ENCODE measurements at places on chromosomes 6 and 20. TPM values are rescaled to one million over a fixed set of nuclear protein-coding genes. Genes with fewer than 3 reads are reported as not detected.

BMP2 gene
- total RNA-seq: 1.3 TPM

TOX2 gene
- 4.9 TPM for total RNA-seq

CCN6 gene
- total RNA-seq: 0.63 TPM

TFAP2C gene
- 66.8 TPM for total RNA-seq

CNBD2 gene
- total RNA-seq: 3.9 TPM

GUCA1A gene
- total RNA-seq: 1.9 TPM

- ATAC-seq: no peak
Measured at GRCh38 chr20:24981790-24982189, 10.8 kb downstream of the APMAP start.

DNA sequence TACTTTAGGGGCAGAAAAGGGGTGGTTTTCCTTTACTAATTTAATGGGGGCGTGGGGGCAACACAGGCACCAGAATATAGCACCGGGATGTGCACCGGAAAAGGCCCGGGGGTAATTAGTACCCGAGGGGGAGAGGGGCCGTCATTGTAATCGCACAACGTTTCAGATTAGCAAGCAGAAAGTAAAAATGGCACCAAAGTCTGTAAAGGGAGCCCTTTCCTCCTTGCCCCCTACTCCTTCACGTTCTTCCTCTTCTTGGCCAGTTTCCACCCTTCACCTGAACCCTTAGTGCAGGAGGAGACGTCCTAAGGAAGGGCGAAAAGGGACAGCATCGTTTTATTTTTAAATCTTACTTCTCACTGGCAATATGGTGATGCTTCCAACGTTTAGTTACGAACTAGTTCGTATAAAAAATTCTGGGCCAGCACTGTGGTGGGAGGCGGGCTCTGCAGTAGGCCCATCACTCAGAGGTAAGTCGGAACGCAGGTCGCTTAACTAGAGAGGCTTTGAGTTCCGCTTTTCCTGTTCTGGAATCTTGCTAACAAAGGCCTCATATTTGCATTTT, 742 bp upstream of the CEP85L start:
- ATAC-seq: no peak

DNA sequence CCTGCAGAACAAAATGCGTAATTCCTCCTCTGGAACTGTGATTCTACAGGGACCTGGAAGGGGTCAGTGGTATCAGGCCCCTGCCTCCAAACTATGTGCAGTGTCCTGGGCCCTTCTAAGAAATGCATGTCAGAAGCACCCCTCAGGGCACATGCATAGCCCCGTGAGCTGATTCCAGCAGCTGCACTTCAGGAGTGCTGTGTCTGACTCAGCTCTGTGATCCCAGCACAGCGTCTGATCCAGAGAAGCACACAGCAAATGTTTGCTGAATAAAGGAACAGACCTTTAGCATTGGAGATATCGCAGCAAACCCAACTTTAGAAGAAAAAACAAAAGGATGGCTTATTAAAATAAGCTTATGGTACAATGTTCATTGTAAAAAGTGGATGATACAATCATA, 15.8 kb upstream of the MAFB start:
- ATAC-seq: no peak

- ATAC-seq: peak; percentile 81
Measured at GRCh38 chr6:82506526-82506925, 142.9 kb downstream of the TPBG start.

DNA sequence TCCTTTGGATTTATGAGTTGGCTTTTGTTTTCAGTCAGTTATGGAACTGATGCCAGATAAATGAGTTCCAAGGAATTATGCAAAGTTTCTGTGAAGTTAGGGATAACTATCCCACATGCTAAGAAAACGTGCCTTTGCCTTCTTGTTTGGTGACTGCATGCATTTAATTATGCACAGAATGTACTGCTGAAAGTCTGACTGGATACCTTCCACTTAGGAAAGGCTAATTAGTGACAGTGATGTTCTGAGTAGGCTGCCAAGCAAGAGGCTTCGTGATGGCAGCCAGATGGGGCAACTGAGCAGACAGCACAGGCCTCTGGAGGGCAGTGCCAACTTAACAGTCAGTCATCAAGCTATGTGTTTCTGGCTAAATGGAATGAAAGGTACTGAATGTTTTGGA, 289.9 kb downstream of the CD109 start:
- ATAC-seq: no peak

GRCh38 chr6:143783077-143783476, 60.1 kb upstream of the LTV1 start:
- ATAC-seq: no peak

DNA sequence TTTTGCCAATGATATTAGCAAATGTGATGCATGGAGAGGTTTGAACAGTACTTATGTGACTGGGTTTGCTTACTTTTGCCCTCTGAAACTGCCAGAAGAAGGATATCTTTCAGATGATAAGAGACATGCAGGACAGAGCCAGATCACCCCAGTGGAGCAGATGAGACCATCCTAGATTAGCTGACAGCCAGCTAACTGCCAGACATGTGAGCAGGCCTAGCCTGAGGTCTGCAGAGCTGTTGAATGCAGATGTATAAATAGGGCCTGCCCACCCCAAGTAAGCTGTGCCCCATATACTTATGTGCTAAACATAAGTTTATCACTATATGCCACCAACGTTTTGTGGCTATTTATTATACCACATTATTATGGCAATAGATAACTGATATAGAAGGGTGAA, 5.9 kb downstream of the ZSCAN31 start:
- no peak for ATAC-seq

DNA sequence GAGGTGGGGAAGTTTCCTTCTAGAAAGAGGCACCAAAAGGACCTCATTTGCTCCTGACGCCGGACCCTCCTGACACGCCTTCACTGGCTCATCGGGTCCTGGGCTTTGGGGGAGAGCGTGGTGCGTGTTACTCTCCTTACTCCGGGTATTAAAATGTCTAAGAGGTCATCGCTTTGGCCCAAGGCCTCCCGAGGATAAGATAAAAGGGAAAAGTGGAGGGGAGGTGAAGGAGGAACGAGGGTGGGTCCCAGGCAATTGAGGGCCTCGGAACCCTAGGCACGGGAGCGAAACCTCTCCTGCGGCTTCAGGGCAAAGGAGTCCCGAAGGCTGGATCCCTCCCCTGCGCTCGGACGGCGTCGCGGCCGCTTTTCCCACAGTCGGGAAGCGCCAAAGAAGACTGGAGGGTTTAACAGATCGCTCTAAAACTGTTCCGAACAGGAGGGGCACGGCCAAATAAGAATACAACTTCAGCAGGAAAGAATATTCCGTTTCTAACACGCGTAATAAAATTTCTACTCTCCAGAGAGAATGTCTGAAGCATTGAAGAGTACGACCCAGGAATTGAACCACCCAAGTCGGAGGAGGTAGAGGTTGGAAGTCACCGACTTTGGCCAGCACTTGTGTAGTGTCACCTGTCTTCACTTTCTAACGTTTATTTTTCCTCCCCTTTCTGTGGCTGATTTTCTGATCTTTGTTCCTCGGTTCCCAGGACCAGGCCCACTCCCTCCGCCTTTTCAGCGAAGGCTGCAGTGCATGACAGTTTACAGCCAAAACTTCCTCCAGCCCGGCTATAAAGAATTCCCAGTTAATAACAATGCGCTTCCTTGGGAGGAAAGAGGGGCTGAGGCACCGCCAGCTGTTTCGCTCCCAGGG, 2.1 kb upstream of the TBXT start:
- ATAC-seq: no peak

DNA sequence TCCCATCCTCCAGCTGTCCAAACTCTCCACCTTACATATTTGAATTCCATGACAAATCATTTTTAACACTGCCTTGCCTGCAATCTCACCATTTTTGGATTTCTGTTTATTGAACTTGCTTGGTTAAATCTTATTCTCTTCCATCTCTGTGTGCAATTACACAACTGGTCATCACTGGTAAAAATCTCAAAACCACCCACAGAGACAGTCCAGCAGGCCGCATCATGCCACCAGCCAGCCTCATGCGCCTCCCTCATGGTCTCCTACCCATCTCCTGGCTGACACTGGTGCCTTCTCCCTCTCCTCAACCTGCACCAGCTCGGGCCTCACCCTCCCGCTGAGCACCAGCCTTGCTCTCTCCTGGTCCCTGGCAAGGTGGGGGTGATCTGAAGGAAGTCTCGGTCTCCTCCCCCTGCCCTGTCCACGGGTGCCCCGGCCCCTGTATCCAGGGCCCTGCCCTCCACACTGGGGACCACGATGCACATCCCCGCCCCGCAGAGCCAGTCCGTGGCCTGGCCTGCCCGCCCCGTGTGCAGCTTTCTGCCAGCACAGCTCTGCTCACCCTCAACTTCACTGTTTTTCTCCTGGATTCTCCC, 92.0 kb downstream of the THBS2 start:
- ATAC-seq: no peak

DNA sequence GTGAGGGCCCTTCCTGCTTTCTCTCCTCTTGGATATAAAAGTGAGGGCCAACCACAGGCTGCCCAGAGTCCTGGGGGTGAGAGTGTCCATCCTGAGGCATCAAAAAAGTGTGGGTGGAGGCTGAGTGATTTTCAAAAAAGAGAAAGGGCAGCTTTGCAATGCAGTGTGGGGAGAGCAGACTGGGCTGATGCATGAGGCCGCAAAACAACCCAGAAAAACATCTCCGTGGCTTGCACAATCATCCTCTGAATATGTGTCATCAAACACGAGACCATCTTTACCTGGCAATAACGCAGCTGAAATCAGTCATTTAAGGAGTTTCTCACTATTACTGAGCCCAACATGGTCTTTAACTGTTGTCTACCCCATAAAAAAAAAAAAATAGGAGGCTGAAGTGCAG, 191.2 kb upstream of the SOX4 start:
- peak; percentile 79 for ATAC-seq

- peak; percentile 83 for ATAC-seq
Measured at GRCh38 chr20:13221673-13222318, 722 bp downstream of the ISM1 start.

DNA sequence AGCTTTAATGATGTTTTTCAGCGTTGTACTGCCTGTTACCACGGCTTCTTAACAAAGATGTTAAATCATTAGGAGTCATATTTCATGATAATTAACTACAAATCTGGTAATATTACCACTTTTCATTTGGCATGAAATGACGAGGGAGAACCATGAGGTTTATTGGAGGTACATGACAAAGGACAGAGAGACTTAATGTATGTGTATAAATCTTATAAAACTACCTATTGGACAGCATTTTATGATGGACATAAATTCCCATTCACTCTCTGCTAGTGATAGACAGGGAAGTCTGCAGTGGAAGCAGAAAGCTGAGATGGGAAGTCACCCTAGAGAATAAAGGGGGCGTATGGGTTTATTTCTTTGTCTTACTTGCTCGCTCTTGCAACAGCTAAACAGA, 949.9 kb upstream of the FLRT3 start:
- no peak for ATAC-seq

DNA sequence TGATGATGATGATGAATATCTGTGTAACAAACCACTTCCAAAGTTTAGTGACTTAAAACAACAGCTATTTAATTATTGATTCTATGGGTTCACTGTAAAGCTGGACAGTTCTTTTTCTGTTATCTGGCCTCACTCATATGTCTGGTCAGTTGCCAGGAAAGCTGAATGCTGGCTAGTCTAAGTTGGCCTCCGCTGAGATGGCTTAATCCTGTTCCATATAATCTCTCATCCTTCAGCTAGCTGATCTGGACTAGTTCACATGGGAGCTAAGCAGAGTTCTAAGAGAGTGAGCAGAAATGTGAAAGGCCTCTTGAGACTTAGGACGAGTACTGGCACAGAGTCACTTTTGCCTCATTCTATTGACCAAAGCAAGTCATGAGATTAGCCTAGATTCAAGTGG, 334.7 kb upstream of the FLRT3 start:
- no peak for ATAC-seq

DNA sequence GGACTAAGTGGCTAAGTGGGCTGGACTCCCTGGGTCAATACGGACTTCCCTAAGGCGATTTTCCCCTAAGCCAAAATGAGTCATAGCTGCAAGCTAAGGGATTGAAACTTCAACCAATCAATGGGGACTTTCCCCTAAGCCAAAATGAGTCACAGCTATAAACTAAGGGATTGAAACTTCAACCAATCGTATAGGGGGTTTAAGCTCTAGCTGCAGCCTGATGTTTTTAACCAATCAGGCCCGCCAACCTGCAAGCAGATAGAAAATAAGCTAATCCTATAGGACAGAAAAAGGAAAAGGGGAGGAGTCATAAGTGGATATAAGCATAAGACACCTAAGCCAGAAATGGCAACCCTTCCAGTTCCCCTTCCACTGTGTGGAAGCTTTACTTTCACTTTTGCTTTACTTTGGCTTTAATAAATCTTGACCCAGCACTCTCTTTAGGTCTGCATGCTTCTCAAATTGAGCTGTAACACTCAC, 655.0 kb upstream of the HS3ST5 start:
- no peak for ATAC-seq

GRCh38 chr6:3285049-3285639, 26.4 kb downstream of the PSMG4 start:
- no peak for ATAC-seq

- ATAC-seq: no peak
Measured at GRCh38 chr20:13384132-13384531, 163.1 kb downstream of the ISM1 start.

GRCh38 chr6:67361264-67361663, 1273.8 kb upstream of the ADGRB3 start:
- ATAC-seq: no peak

DNA sequence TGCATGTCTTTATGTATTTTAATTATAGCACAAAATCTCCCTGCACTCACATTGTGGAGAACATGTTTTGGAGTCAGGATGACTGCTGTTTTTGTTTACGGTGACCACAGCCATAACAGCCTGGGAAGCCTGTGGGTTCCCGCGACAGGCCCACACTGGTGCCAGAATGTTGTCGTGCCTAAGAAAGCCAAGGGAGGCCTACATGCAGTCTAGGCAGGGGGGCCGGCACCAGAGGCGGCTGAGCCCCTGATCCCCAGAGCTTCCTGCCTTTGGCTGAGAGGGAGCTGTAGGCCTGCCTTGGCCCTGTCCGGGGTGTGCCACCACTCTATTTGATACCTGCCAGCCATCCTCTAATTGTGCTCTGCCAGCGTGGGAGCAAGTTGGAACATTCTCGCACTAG, 46.7 kb downstream of the TBC1D7 start:
- ATAC-seq: no peak

- ATAC-seq: no peak
Measured at GRCh38 chr6:56916849-56917551, 37.9 kb upstream of the BEND6 start.

DNA sequence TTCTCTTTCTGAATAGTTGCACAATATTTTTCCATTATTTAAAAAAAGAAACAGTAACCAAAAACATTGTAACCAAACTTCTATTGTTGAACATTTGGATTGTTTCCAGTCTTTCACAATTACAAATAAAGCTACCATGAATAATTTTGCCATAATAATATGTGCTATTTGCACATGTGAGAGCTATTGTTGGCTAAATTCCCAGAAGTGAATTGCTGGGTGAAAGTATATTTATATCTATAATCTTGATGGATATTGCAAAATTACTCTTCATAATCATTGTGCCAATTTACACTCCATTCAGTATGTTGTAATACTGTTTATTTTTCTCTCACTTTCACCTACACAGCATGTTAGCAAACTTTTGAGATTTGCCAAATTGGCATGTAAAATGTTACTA, 36.6 kb upstream of the SLC22A16 start:
- ATAC-seq: peak; percentile 5

DNA sequence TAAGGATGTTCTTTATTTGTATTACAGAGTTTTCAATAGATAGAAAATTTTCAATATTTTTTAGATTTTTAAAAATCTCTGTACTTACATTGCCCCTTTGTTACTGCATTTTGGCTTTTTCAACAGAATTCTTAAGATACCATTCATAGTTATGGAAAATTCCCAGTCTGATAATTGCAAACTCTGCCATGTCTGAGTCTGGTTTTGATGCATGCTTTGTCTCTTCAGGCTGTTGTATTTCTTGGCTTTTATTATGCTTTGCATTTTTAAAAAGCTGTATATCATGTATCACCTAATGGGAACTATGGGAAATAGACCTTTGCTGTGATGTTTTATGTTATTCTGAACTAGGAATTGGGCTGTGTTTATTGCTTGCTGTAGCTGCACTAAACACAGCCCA, 898.9 kb upstream of the ADGRB3 start:
- ATAC-seq: no peak

Measured in motor neuron (in vitro differentiated cells).